Activated T-cell treated with anti-CD3 and anti-CD28 coated beads for 4 hours (primary cell): ENCODE measurements at places on chromosomes 1 and 21.

GRCh38 chr21:36481639-36482038, 1.7 kb upstream of the CLDN14 start:
- DNase-seq: no peak

GRCh38 chr1:214029796-214030195, 42.0 kb downstream of the PROX1 start:
- no peak for DNase-seq

DNA sequence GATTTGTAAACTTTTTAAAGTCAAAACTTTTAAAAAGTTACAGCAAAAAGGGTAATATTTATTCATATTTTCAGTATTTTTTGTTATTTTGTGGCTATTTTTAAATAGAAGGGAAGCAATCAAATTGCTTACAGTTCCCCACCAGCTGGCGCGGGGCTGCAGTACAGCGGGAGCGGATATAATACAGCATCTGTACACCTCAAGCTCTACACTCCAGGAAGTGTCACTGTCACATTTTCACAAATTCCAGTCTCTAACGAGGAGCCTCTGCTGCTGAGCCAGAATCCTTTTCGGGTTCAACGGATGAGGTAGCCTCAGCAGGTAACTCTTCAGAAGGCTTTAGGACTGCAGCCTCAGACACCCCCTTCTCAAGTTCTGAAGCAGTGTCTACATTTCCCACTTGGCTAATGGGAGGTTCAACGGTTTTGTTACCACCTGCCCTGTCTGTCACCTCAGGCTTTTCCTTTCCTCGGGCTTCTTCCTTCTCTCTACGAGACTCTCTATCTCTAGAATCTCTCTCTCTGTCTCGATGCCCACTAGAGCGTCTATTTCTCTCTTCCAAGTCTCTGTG, 11.7 kb downstream of the SOD1 start:
- DNase-seq: no peak

GRCh38 chr1:25360596-25361581, 22.8 kb downstream of the TMEM50A start:
- no peak for DNase-seq

DNA sequence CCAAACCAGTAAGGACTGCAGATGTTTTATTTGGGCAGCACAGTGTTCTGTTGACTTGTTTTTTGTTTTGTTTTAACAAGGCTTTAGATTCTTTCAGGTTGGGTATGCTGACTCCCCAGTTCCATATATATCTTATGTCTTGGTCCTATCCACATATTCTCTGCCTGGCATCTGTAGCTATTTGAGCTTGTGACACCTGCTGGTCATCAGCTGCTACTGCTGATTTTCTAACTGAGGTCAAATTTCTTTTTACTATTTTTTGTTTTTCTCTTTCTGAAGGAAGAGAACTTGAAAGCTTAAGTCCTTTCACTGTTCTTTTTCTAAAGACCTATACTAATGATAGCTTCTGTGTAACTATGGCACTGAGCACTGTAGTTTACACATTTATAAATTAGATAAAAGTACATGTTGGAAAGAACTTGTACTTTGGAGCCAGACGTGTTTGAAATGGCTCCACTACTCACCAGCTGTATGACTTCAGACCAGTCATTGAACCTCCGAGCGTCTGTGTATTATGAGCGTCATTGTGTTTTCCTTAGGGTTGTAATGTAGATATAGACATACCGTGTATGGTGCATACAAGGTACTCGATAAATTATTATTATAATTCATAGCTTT, 109.4 kb downstream of the NRDC start:
- DNase-seq: no peak

DNA sequence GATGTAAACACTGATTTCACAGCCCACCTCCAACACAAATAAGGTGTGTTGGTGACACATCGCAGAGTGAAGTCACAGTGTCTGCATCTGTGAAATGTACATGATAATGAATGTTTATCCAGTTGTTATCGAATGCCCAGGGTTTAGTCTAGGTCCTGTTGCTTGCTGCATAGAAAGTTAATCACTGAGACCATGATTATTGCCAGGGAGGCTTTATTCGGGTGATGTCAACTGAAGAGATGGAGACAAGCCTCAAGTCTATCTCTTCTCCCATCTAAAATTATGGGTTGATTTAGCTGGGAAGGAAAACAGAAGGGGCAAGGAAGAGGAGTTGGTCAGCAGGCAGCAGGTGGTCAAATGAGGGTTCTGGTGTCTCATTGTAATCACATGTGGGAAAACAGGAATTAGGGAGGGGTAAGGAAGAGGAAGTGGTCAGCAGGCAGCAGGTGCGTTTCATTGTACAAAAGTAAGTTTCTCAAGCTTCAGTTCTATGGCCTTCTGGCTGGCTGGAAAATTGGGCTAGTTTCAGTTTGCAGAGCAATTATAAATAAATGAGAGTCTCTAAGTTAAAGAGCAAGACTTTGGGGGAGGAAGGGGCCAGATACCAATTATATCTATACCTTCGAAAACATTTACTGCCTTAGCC, 146.3 kb upstream of the DNAH14 start:
- no peak for DNase-seq

- DNase-seq: no peak
These were observed 123.6 kb upstream of the JUN start for GRCh38 chr1:58907398-58907797.

DNA sequence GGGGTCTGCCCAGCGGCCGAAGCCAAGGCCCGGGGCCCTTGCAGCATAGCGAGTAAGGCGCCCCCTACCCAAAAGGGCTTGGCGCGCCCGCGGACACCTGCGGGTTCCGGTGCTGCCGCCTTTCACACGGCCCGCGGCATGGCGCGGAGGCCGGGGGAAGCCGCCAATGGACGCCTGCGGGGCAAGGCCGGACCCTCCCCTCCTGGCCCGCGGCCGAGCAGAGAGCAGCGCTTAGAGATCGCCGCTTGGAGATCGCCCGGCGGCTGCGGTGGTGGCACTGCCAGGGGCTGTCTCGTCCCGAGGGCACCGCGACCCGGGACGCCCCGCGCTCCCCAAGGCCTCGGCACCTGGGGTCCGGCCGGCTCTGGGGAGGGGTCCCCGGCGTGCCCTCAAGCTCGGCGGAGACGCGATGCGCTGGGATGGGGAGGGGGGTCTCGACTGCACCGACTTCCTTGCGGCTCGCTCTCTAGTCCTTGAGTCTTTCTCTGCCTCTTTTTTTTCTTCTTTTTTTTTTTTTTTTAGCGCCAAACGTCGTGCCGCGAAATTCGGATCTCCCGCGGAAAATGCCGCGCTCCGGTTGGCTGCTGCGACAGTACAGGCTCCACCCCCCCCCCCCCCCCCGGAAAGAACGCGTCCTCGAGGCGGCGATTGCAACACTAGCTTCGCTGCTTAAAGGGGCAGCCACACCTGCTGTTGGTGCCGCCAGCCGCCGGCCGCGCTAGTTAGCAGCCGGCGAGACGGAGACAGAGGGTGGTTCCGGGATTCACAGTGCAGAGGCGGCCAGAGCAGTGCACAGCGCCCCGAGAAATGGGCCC, at the start of gene E2F2:
TSS of gene E2F2 (minus strand) at position 487 of the 815 bp plus-strand sequence. CDS start at position 47, 440 bp downstream.
- DNase-seq: peak; percentile 62

DNA sequence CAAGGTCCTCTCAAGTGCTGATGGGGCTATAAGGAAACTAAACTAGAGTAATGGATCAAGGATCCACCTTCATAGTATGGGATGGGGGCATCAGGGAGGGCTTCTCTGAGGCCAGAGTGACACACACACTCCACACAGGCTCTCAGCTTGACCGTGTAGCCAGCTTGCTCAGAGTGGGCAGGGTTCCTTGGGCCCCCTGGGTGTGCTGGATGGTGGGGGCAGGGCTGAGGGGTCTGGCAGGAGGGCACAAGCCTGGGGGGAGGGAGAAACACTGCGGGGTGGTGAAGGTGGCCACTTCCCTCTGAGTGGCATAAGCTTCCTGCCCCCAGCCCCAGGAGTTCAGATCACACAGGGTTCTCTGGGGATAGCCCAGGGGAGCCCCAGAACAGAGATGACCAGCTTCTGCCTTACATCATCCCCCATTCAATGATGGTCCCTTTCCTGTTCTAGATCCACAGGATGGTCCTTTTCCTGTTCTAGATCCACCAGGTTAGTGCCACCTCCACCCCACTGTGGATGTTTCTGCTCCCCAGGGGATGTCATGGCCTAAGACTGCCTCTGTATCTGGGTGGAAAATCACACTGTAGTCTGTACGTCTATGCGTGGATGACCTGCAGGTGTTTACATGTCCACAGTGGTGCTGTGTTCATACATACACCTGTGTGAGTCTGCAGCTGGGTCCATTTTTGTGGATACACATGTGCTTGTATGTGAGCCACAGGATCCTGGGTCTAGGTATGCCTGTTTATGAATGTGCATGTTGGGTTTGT, 525.0 kb downstream of the PTPRU start:
- no peak for DNase-seq

- DNase-seq: no peak
These were observed 3.2 kb upstream of the UBASH3A start for GRCh38 chr21:42400525-42400924.

DNA sequence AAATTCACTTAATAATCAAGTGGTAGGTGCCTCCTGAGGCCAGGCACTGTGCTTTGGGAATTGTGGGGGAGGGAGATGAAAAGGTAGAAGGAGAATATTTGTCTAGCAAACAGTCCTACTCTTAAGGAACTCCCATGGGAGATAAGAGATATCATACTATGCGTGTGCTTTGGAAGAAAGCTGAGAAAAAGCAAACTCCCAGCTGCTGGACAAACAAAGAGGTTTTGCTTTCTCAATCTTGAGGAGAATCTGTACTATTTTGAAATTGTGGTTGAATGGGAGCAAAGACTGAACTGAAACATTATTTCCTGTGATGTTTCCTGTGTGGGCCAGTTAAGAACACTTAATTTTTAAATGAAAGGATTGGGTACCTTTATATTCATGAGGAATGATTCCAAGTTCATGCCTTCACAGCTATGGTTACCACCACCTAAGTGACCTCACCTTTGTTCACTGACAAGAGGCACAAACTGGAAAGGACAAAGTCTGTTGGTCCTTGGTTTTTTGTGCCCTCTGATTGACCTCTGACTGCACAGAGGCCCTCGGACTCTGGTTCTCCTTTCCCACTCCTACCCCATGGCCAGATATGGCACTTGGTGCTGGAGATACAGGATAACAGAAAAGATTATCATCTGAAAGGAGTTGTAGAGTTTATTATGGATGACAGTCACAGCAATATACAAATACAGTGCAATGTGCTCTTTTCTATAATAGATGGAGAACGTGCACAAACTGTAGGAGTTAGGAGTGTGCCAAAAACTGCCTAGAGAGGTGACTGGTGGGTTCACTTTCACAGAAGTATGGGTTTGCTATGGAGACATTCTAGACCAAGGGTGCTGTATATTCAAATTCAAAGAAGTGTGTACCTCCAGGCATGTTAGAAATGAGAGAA, 1.6 kb downstream of the CD53 start:
- DNase-seq: no peak

GRCh38 chr1:39649636-39650185, 10.3 kb upstream of the HEYL start:
- no peak for DNase-seq

- DNase-seq: no peak
These were observed 46.9 kb downstream of the STPG1 start for GRCh38 chr1:24366707-24367106.

- no peak for DNase-seq
These were observed 18.5 kb downstream of the TP53BP2 start for GRCh38 chr1:223827193-223827663.

DNA sequence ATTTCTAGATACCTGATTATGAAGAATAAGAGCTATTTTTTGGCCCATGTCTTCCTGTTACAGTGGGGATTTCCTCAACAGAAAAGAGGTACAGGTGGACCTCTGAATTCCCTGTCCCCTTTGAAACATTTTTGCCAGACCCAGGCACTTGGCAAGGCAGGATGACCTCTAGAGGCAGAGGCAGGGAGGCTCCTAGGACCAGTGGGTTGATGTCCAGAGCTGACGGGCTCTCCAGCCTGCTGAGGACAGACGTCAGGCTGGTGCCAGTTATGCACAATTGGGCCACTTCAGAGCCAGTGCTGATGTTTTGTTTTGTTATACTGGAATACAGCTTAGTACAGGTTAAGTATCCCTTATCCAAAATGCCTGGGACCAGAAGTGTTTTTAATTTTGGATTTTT, 18.5 kb upstream of the A3GALT2 start:
- no peak for DNase-seq

DNA sequence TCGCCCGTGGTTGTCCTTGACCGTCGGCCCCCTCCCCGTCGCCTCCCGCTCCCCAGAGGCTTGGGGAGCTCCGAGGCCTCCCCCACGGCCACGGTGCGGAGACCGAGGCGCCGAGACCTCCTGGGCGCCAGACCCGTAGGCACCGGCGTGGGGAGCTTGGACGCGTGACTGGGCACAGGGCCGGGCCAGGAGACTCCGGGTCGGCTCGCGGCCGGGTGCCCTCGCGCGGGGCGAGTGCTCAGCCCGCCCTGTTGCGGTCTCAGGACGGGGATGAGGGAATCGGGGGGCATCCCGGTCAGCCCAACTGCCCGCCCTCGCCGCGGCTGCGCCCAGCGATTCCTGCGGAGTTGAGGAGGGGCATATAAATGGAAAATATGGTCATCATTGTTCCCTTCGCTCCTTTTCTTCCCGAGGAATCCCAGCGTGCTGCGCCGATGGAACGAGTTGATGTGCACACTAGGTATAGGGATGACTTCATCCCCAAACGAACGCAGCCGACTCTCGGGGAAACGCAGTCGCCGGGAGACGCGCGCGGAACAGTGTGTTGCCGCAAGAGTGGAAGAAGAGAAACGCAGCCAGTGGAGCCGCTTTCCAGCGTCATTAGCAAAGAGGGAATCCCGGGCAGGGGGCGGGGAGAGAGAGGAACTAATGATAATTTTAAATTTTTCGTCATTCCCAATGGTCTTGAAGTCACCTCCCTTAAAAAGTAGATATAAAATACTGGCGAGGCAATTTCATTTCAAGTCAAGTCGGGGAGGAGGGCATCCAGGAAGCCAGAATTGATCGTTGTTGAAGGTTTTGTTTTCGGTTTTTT, 747 bp upstream of the ENAH start:
- DNase-seq: no peak

GRCh38 chr1:184906761-184907160, 67.5 kb downstream of the NIBAN1 start:
- DNase-seq: no peak

DNA sequence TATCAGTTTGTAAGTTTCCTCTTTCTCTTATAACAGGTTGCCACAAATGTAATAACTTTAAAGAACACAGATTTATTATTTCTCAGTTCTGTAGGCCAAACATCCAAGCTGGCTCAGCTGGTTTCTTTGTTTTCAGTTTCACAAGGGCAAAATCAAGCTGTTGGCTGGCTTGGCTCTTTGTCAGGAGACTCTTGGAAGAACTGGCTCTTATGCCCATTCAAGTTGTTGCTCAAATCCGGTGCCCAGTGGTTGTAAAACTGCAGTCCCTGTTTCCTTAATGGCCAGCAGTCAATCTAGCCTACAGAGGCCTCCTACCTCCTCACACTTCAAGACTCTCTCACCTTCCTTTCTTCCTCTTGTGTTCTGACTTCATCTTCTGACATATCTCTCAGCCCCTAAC, 1171.0 kb downstream of the MRPL39 start:
- no peak for DNase-seq

DNA sequence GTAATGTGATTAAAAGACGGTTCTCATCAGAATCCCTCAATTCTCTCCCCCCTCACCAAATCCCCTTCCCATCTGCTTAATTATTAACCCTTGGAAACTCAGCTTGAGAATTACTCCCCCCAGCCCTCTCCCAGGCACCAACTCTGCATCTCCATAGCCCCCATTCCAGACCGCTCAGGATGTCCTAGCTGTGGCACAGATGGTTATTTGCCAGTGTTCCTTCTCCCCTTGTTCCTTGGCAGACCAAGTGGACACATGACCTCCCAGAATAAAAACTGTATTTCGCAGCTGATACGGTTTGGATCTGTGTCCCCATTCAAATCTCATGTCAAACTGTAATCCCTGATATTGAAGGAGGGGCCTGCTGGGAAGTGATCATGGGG, 14.6 kb downstream of the HENMT1 start:
- DNase-seq: no peak

GRCh38 chr1:96365596-96366390, 355.8 kb upstream of the PTBP2 start:
- DNase-seq: no peak
